ENCODE measurements at places on chromosomes 11 and 22.
A peak's percentile ranks its signal among the peaks of the same experiment; 100 is the strongest.

GRCh38 chr11:79705648-79706047 is 264.8 kb upstream of the TENM4 start:
- DNase-seq = no peak

DNA sequence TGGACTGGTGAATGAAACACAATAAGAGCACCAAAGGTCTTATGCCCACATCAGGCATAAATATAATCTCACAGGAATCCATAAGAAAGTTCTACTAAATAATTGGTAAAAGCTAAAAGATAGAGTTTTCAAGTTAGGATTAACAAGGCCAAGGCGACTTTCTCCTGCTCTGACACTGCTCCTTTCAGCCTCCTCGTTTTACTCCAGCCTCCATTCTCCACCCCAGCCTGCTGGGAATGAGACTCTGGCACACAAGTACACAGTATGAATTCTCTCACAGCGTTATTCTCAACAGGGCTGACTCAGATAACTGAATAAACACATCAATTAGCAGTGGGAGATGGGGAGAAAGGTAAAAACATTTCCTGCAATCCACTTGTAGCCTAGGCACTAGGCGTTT is 94.9 kb downstream of the APOL5 start:
- DNase-seq = no peak

DNA sequence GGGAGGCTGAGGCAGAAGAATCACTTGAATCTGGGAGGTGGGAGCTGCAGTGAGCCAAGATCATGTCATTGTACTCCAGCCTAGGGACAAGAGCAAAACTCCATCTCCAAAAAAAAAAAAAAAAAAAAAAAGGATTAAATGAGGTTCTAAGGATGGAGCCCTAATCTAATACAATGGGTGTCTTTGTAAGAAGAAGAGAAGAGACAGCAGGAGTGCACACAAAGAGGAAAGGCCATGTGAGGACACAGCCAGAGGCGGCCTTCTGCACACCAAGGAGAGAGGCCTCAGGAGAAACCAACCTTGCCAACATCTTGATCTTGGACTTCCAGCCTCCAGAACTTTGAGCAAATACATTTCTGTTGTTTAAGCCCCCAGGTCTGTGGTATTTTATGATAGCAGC is 66.6 kb upstream of the CECR2 start:
- no peak for DNase-seq

- DNase-seq = no peak
These were observed 3.4 kb upstream of the OR4C6 start for GRCh38 chr11:55658608-55659007.

- no peak for DNase-seq
These were observed 23.5 kb downstream of the TESMIN start for GRCh38 chr11:68727783-68728182.

DNA sequence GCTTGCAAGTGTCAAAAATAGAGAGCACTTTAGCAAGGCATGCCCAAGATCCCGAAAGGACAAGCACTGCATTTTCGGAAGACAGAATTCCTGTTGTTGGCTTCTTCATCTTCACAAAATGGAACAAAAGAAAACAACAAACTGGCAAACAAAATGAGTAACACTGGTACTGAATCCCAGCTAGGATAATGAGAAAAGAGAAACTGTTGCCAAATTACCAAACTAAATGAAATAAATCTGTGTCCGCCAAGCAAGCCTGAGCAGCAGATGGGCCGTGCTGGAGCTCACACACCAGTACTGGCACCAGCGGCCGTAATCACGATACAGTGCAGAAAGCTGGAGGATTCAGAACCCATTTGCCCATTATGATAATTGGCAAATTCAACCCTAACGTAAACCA is 30.6 kb downstream of the TUB start:
- DNase-seq = no peak

DNA sequence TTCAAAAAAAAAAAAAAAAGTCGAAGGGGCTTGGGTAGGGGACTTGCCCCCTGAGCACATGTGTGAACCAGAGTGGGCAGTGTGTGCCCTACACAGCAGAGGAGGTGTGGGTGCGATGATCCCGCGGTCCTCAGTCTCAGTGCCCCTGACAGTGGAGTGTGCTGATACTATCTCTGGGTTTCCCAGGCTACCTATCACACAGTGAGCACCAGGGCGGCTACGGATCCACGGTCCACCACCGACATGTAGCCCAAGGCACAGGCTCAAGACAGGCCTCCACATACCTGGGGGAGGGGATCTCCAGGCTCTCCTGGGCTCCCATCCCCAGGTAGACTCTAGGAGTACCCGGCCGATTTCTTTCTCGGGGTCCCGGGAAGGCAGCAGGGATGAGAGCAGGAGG is 9.1 kb downstream of the B3GAT1 start:
- no peak for DNase-seq

DNA sequence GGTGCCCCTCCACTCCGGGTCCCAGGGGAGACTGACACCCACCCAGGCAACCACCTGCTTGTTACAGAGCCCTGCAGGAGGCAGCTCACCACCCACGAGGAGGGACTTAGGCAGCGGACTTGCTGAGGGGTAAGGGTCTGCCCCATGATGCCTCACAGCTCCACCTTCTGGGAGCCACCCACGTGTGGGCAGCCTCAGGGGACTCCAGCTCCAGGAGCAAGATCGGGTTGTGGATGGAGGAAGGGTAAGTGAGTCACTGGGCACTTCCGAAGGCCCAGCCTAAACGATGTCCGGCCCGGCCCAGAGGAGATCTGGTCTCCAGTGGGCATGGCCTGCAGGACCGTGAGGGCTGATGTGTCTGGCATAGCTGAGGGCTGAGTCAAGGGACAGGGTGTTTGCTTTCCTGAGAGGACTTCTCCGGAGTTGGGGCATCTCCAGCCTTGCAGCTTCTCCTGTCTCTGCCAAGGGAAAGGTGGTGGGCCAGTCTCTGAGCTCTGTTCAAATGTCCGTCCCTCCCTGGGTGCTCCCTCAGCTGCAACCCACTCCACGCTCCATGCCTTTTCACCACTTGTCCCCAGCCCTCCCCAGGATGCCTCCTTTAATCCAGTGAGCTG is 32.3 kb upstream of the P2RY2 start:
- no peak for DNase-seq

GRCh38 chr11:117316197-117316961 is at the start of gene BACE1:
Gene BACE1, minus strand, starts transcription at chr11:117316256. Its CDS starts 461 bp downstream, at chr11:117315795.
- DNase-seq = peak; percentile 90

GRCh38 chr11:35104655-35105054 is 34.3 kb upstream of the CD44 start:
- no peak for DNase-seq

GRCh38 chr11:120707663-120708062 is 196.1 kb downstream of the GRIK4 start:
- no peak for DNase-seq

- DNase-seq = no peak
These were observed 27.0 kb downstream of the TESMIN start for GRCh38 chr11:68724293-68724692.

GRCh38 chr11:32107647-32108046 is 16.8 kb downstream of the RCN1 start:
- no peak for DNase-seq

DNA sequence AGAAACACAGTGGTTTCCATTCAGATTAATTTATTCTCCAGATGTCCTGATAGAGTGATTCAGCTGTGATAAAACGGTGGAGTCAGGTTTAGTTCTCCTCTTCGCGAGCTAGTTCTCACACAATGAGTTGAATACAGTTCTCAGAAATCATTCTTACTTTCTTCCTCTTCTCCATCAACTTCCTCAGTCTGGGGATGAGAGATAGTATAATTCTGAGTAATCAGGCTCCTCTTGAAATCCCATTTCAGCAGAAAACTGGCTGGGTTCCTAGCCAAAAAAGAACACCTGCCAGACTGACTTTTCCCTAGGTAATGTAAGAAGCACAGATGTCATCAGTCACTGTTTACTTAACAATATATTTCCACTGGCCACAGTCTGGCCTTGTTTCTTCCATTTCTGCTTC is 76.7 kb downstream of the SVIP start:
- peak; percentile 41 for DNase-seq

GRCh38 chr11:38173676-38174075 is 1575.6 kb upstream of the RAG2 start:
- no peak for DNase-seq

GRCh38 chr11:18479063-18479462 is 23.4 kb downstream of the LDHAL6A start:
- no peak for DNase-seq

DNA sequence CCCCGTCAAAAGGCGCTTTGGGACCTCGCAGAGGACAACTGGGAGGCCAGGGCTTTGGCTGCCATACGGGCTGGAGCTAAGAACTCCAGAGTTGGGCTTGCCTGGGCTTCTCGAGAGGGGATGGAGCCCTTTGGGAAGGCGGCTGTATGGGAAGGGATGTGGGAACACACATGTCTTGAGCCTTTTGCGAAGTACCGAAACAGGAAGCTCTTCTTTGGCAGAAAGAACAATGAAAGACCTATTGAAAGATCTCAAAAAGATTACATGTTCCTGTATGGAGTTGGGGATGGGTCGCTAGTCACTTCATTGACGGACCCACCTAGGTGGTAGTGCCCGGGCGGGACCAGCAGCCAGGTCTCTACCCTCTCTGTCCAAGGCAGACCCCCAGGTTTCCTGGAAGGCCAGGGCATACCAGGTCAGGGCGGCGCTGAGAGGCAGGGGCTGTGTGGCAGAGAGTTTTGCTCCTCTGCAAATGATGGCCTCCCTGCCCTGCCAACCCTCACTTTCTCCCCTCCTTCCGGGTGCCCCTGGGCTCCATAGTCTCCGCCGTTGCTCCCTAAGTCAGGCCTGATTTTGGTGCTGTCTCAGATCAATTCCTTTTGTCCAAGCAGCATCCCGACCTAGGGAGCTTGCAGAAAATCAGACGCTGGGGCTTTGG is 1.0 kb downstream of the ST14 start:
- DNase-seq = no peak

DNA sequence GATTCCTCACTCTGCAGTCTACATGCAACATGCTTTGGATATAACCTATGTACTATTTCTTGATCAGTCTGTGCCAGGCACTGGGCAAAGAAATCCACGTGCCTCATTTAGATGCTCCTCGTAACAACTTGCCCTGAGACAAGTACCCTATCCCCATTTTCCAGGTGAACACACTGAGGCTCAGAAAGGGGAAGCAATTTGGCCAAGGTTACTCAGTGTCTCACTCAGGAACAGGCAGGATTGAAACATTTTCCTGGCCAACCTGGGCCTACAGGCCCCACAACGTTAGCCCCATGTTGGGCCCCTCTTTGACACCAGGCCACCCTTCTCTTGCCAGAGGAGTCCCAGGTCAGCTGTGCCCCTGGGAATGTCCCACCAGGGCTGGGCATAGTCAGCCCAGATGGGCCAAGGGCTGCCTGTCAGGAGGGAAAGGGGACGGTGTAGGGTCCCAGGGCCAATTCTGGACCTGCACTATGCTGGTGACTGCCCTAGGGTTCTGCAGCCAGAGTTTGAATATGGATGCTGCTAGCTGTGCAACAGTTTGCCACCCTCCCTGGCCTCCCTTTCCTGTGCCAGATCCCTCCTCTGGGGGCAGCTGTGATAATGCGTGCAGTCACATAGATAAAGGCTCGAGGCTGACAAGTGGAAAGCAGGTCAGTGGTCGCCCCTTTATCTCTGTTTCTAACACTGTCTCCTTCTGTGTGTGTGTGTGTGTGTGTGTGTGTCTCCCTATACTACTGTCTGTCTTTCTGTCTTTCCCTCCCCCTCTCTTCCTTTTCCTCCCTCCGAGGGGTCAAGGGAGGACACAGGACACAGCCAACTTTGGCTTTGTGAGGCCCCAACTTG is 10.4 kb upstream of the EMID1 start:
- no peak for DNase-seq

DNA sequence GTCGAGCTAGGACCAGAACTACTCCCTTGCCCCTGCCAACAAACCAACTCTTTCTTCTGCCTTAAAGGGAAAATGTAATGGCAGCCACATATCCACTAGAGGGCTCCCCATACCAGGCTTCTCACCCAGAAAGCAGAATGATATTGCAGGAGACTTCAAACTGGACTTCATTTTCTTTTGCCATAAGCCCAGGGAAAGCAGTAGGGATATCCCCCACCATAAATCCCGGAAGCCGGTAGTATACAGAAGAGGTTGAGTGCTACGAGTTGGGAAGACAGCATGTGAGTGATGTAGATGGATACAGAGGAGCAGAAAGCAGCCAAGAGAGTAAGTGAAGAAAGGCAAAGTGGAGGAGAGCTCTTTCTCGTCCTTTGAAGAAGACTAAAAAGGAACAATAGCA is 12.1 kb downstream of the PLAAT5 start:
- DNase-seq = peak; percentile 83

GRCh38 chr11:132980670-132981069 is 551.6 kb downstream of the OPCML start:
- no peak for DNase-seq

DNA sequence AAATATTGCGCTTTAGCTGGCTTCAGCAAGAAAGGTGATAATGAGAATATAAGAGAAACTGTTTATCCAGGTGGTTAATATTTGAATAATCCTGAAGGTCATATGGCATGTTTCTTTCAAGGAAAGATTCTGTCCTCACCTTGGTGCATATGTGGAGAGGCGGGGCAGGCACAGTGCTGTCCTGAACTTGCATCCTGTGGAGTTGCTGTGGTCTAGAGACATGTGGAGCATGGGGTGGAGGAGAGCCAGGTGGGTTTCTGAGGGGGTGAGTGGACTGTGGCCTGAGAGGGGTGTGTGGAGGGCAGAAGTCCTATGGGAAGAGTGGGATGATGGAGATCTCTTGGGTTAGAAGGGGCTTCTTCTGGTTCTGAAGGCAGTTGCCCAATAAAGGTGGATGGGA is 65.5 kb downstream of the GRIK4 start:
- no peak for DNase-seq

- DNase-seq = no peak
These were observed 65.9 kb downstream of the BLID start for GRCh38 chr11:122050021-122050690.

GRCh38 chr22:45671783-45672563 is at the start of gene ATXN10:
Gene ATXN10, plus strand, starts transcription at chr22:45671834. Its CDS starts 230 bp downstream, at chr22:45672064.
- peak; percentile 88 for DNase-seq

DNA sequence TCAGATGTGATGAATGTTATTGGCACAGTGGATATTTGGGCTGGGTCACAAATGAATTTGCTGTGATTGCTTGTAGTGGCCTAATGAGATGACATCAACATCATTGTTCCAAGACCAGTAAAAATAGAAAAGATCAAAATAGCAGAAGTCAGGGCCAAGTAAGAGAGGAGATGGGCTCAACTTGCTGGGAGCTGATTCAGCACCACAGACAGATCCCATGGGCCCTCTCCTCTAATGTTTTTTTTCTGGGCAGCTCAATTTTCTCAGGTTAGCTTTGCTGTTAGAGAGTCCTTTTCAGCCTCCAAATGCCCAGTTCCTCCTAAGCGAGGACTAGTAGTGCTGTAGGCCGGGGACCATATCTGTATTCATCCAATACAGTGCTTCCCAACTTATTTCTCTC is 86.0 kb upstream of the IZUMO1R start:
- no peak for DNase-seq
